ENCODE measurements at places on chromosomes 16 and 17.

DNA sequence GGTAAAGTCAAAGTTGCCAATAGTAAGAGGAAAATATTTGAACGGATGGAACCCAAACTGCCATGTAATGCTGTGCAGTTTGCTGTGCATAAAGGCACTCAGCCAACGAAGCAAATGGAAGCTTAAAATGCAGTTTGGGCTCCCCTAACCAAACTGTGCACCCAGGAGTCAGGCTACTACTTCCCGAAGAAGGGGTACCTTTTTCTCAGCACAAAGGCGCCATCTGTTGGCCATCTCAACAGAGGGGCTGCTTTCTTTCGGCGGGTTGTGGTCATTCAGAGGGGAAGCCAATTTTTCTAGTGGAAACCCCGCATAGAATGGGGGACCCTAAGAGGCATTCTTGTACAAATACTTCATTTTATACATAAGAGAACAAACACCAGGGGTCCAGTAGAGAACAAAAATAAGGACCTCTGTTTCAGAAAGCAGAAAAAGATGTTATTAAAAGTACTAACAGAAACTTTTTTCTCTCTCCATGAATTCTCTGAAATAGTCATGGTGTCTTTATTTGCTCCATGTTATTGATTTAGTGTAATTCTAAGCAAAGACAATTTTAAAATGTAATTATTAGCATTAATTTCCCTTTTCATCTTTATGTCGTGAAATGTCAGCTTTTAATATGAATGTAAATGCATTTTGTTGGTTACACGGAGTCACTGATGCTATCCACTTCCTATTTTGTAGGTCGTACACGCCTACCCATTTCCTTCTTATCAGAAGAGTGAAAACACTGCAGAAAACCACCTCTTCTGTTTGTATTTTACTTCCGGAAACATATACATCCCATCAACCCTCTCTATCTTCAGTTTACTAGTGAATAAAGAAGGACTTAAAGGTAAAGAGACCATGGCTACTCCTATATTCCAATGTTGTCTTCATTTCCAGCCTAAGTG, 453.3 kb downstream of the KCNJ2 start:
- DNase-seq, result no peak

DNA sequence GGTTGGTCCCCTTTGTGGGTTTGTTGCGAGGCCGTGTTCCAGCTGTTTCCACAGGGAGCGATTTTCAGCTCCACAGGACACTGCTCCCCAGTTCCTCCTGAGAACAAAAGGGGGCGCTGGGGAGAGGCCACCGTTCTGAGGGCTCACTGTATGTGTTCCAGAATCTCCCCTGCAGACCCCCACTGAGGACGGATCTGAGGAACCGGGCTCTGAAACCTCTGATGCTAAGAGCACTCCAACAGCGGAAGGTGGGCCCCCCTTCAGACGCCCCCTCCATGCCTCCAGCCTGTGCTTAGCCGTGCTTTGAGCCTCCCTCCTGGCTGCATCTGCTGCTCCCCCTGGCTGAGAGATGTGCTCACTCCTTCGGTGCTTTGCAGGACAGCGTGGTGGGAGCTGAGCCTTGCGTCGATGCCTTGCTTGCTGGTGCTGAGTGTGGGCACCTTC, 27.3 kb upstream of the STH start:
- DNase-seq, result no peak

DNA sequence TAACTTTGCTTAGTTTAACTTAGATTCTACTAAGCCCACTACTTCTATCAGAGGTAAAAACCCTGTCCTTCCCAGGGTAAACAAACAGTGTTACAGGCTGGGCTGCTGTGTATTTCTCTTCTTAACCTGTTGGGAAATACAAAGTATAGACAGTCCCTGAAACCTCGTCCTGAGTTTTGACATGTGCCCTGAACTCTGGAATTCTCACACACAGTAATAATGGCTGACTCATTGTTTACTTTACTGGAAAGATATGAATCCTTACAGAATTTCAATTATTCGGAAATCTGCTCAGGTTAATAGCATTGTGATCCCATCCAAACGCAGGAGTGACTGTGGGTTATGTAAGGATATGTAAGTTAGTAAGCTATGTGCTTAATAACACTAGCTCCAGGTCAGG, 199.1 kb downstream of the TMEM114 start:
- DNase-seq, result no peak

DNA sequence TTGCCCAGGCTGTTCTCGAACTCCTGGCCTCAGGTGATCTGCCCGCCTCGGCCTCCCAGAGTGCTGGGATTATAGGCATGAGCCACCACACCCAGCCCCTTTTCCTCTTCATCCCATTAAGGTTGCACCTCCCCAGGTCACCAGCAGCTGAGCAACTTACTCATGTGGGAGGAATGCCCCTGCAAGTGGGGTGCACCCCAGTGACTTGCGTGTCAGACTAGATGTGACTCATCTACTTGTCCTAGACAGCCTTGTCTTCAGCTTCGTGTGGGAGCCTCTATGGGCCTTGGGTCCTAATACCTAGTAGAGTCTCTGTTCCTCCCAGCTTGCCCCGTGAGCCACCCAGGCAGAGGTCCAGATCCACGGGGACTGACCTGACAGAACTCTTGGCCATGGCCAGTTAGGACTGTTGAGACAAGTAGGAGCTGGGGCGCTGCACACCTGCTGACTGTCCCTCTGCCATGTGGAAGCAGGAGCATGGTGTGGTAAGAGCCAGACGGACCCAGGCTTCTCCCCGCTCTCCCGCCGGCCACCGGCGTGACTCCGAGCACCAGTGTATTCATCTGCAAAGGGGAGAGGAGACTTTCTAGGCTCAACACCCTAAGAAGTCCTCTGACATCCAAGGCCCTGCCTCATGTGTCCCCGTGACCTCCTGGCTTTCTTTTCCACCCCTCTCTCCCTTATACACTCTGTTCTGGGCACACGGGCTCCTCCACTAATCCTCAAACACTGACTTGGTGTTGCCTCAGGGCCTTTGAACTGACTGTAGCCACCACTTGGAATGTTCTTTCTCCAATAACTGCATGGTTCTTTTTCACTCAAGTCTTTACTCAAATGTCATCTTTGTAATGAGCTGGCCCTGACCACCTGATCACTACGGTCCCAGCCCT, 11.6 kb upstream of the CBX4 start:
- no peak for DNase-seq

DNA sequence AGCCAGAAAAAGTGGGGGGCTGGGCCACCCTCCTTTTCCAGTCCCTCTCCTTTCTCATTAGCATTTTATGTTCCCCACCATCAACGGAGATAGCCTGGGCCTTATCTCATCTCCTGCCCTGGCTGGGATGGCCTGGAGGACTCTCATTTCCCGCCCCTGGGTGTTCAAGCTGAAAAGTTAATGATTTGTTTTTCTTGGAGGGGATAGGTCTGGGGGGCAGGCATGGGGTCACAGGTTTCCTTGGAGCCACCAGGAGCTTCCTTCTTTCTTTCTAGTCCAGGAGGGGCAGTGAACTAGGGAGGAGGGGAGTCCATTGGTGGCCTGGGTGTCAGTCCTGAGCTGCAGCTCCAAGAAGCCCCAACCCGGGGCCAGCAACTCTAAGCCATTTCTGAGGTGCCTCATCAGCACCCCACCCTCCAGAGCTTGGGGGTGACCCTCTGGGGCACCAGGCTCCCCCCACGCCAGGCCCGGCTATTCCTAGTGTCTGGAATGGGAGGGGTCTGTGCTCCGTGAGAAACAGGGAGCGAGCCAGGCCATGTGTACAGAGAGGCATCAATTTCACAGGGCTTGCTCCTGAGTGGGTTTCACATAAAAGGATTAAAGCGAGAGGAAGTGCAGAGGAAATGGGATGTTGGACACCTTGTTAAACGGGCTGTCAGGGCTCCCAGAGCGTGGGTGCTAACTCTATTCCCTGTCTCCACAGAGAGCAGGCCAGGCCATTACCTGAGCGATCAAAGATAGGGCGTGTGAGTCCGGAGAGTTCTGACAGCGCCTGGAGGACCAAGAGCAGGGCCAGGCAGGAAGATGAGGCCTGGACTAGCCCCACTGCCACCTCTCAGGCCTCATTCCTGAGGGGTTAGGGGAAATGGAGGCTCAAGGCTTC, 90.6 kb upstream of the LHX1 start:
- DNase-seq, result no peak

- DNase-seq, result no peak
Observed at GRCh38 chr17:49915670-49916069, 53.3 kb upstream of the DLX4 start.

DNA sequence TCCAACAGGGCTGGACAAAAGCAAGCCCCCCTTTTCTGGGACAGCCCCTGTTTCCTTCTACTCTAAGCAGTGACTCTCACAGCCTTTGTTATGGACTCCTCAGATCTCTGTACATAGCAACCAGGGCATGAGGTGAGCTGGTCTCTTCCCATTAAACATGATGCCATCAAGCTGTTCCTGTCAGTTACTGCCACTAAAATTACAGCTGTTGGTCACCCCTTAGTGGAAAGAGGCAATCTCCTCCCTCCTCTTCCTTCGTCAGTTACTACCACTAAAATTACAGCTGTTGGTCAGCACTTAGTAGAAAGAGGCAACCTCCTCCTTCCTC, 95.2 kb upstream of the SMIM36 start:
- no peak for DNase-seq

DNA sequence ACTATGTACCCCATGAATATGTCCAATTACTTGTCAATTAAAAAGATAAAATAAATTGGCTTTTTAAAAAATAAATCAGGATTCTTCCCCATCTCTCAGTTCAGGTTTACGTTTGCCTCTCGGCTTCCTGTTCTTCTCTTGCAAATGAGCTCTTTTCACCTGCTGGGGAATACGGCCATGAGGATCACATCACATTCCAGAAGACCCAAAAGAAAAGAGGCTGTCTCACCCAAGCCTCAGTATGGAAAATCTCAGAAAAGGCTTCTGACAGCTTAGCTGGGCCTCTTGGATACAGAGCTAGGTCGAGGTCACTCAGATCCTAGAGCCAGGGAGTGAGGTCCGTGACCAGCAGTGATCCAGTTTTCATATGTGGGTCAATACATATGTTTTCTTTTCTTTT, 171.2 kb upstream of the SDK2 start:
- peak; percentile 36 for DNase-seq

- no peak for DNase-seq
Observed at GRCh38 chr17:64073771-64074703, 53.6 kb upstream of the ICAM2 start.

Data from NT2/D1 (cell line).